ENCODE measurements at places on chromosomes 2 and 18.

GRCh38 chr2:136801661-136802060, 36.3 kb downstream of the THSD7B start:
- no peak for DNase-seq

GRCh38 chr18:13548966-13549879, 177.1 kb downstream of the FAM210A start:
- DNase-seq: no peak

DNA sequence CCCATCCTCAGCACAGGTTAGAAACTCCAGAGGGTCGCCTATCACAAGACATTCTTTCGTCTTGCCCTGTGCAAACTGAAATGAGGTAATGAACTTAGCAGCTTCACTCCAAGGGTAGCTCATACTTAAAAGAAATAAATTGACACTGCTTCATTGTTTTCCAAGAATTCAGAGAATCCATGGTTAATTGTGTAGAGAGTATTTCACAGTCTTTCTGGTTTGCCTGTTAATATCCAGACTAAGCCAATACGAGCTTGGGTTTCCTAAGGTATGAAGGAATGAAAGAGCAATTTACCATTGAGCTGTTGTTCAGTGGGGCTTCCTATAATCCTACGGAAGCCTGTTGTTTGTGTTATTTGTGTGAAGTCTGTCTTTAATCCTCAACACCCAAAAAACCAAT, 58.7 kb downstream of the FAM124B start:
- no peak for DNase-seq

GRCh38 chr2:46002507-46002883, 294.7 kb upstream of the EPAS1 start:
- no peak for DNase-seq

DNA sequence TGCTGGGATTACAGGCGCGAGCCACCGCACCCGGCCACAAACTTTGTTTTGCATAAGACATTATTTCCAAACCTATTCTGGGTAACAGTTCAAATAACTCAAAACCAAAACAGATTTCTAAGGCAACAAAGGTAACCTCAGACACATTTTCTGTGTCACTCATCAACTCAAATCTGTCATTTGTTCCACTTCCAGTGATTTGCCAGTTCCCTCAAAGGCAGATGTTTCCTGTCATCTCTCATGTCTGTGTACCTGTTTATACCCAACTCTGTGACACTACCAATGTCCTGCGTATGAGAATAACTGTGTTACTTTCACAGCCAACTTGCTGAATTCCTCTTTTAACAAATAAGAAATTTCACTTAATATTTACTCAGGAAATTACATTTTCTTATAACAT, 54.4 kb downstream of the SCN3A start:
- DNase-seq: no peak

DNA sequence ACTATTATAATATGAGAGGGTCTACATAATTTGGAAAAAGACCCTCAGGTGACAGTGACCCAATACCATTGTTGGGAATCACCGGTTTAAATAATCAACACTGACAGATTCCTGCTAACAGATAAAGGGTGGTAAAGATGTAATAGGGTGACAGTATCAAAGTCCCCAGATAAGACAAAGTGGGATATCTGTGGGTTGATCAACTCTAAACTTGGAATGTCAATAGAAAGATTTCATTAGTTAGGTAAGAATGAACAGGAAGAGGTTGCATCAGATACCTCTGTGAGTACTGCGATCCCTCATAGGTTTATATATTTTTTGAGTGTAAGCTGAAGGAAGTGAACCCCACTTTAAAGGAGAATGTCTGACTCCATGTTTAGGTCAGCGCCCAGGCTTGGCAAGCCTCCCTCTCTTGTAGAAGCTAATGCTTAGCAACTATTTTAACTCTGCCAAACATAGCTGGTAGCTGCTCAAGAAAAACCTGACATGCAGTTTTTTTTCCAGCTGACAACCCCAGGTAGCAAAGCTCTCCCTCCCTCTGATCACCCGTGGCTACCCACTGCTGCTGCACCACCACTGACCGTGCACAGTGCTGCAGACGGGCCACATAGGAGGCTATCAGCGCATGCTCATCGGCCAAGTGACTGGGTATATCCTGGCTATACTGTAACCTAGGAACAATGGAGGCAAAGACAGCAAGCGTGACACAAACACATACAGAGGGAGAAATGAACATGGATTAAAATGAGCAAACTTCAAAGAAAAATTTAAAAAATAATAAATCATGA, 113.3 kb upstream of the DNMT3A start:
- no peak for DNase-seq

DNA sequence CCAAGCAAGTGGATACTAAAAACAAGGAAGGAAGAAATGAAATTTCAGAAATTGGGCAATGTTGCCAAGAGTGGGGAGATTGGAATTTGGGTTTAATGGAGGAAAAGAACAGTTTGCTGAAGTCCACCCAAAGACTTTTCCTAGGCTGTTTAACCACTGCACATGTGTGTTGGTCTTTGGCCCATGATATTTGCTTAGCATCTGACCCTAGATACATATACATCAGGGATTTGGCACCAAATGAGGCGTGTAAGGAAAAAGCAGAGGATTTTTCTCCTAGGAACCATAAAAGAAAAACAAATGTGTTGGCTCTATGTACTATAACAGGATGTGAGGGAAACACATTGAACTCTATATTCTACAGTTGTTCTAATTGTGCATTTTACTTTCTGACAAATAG, 80.7 kb upstream of the CD28 start:
- no peak for DNase-seq

- no peak for DNase-seq
These were observed 46.2 kb upstream of the RPE start for GRCh38 chr2:209956271-209956670.

GRCh38 chr2:151498178-151498577, 88.5 kb downstream of the RIF1 start:
- DNase-seq: no peak

DNA sequence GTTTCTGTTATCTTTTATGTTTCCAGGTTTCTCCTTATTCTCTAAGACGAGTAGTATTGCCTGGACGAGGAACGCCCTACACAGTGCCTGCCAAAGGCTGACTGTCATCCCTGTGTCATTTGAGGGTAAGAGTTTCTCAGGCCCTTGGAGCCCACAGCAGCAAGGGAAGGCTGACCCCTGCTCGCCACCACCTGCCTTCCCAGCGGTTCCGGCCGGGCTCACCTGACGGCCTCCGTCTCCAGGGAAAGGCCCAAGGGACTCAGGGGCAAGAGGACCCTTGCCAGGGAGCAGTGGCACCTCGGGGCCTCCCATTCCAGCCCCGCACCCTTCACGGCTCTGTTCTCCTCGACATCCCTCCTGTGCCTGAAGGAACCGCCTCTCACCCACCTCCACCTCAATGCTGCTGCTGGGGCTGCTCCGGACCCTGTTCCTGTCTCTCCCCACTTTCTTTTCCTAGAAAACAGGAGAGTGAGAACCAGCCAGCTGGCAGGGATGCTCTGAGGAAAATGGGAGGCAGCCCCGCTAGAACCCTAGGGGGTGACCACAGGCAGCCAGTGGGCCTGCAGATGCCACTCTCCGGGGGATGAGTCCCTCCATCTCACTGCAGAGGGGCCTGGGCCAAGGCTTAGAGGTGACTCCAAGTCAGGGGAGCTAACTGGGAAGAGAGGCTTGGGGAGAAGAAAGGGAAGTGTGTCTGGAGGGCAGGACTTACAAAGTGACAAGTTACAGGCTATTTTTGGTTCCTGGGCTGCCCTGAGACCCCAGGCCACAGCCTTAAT, 1.9 kb downstream of the LIMS2 start:
- DNase-seq: no peak

GRCh38 chr2:223884399-223884798, 47.0 kb upstream of the AP1S3 start:
- DNase-seq: no peak

- DNase-seq: no peak
These were observed 23.6 kb downstream of the SETBP1 start for GRCh38 chr18:44704135-44704789.

- DNase-seq: no peak
These were observed 64.6 kb upstream of the SH3BP4 start for GRCh38 chr2:234887195-234887594.

DNA sequence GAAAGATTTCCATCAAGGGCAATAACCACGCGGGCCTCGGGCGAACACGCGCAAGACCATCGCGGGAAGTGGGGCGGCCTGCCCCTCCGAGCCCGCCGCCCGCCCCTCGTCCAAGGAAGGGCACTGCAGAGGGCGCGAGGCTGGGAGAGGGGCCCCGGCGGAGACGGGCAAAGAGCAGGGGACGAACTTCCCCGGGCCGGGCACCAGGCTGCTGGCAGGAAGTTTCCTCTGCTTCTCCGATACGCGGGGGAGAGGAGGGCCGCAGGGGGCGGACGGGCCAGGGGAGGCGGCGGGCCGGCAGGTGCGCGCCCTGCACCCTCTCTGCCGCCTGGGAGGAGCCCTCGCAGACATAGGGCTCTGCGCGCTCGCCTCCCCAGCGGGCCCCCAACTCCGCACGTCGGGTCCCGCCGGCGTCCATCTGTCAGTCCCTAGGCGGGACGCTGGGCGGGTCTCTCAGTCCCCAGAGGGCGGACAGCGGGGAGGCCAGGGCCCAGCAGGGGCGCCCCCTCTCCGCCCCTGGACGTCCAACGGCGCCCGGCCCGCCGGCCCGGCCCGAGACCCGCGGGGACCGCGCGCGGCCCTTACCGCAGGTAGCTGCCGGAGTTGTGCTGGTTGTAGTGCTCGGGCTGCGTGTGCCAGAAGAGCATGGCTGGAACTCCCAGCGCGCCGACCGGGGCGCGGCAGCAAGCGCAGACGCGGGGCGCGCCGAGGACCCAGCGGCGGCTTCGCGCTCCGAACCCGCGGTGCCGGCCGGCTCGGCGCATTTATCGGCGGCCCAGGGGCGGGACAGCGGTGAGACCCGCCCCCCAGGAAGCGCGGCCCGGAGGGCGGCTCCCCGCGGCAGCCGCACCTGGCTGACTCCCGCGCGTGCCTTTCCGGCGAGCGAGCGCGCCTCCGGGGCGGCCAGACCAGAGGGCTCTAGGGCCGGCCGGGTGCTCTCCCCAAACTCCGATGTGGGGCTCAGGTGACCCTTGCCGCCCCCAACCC, at the start of gene TFCP2L1:
Gene TFCP2L1, minus strand, starts transcription at position 740 of the 987 bp plus-strand sequence. Its CDS starts 93 bp downstream, at position 647.
- DNase-seq: no peak

DNA sequence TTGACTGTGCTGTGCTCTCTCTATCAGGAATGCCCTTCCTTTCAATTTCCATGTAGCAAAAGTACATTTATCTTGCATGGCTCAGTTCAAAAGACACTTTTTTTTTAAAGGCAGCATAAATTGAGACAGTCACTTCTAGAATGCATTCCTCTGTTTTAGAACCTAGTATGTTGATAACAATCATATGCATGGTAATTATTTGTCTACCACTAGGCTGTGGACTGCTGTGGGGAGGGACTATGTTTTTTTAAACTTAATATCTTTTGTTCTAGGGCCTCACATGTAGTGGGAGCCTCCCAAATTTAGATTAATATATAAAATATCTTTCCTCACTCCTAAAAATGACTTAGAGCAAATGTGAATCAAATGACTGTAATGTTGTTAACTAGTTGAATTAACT, 269.9 kb downstream of the MEIS1 start:
- DNase-seq: no peak

GRCh38 chr2:108330979-108331378, 42.3 kb downstream of the SULT1C2 start:
- DNase-seq: no peak
